RCC 7860 (cell line): ENCODE measurements at places on chromosomes 6 and 20.
A peak's percentile ranks its signal among the peaks of the same experiment; 100 is the strongest.

GRCh38 chr20:62736407-62737071, 27.9 kb downstream of the NTSR1 start:
- no peak for DNase-seq

GRCh38 chr6:107699254-107699653, 124.9 kb downstream of the SCML4 start:
- no peak for DNase-seq

DNA sequence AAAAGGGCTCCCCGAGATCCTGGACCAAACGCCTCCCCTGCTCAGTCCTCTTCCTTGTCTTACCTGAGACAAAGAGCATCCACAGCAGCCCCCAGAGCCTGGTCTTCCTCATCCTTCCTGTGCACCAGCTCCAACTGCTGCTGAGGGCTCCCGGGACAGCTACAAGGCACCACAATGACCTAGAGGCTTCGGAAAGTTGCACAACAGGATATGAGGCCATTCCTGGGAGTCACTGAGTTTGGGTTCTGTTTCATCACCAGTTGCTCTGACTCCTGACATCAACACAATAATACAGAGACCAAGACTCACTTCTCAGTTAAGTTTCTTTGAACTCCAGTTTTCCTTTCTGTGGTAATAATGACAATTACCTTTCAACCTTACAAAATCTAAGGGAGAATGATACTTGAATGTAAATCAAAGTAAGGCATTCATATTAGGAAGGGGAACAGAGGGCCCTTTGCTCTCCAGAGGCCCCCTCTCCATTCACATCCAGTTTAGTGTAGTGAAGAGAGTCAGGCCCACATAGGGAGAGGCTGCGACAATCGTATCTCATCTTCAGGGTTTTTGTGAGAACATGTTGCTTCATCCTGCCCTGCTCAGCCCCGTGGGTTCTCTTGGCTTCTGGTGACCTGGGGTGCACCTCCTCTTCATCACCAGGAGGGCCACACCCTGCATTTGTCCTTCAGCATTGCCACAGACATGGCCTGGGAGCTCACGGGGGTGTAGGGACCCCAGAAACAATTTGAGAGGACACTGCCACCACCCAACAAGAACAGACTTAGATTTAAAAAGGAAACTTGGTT, at the start of gene TREM1:
Gene TREM1, minus strand, starts transcription at position 139 of the 803 bp plus-strand sequence. Its CDS starts 27 bp downstream, at position 112.
- no peak for DNase-seq

- DNase-seq, result no peak
These were observed 55.7 kb downstream of the SESN1 start for GRCh38 chr6:109038837-109039398.

GRCh38 chr6:42740725-42741124, 5.2 kb downstream of the TBCC start:
- no peak for DNase-seq

DNA sequence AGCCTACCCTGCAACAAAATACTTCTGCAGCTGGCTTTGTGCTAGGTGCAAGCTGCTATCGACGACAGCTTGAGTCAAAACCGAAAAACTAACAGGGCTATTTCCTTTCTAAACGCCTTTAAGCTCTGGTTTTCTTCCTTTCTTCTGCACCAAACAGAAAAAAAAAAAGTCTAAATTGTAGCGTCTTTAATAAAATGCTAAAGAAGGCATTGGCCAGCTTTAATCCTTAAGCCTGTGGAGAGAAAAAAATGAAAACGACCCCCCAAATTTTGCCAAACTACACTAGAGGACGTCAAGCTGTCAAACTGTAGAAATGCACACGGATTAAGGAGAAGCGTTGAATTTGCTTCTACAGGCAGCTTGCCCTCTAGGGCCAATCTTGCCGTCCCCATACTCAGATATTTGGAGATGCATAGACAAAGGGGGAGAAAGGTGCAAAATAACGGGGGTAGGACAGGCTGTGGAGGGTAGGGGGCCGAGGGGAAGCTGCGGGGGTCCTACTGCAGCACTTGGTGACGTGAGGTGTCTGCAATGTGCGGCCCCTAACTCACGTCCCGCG, 1.4 kb upstream of the NRN1 start:
- no peak for DNase-seq

DNA sequence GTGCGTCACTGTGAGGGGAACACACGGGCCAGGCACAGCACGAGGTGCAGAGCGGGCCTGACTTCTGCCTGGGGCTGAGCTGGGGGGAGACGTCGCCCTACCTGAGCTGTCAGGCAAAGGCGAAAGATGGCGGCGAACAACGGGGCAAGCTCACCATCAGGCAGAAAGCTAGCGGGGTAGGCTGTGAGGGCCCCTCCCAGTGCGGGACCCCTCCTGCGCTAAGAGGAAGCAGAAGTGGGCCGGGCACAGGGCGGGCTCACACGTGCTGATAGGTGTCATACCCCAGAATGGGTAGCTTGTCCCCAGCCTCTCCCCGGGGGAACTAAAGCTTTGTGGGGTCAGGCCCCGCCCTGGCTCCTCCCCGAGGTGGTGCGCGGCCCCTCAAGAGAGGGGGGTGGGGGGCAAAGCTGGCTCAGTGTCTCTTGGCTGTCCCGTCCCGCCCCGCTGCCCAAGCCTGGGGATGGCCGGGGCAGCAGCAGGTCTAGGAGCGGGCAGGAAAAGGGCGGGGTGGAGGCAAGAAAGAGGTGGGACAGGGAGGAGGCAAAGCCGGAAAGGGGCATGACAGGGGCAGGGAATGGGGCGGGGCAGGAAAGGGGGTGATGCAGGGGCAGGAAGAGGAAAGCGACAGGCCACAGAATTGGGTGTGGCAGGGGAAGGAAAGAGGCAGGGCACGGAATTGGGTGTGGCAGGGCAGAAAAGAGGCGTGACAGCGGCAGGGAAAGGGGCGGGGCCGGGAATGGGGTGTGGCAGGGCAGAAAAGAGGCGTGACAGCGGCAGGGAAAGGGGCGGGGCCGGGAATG, 14.7 kb downstream of the UCKL1 start:
- DNase-seq, result no peak

DNA sequence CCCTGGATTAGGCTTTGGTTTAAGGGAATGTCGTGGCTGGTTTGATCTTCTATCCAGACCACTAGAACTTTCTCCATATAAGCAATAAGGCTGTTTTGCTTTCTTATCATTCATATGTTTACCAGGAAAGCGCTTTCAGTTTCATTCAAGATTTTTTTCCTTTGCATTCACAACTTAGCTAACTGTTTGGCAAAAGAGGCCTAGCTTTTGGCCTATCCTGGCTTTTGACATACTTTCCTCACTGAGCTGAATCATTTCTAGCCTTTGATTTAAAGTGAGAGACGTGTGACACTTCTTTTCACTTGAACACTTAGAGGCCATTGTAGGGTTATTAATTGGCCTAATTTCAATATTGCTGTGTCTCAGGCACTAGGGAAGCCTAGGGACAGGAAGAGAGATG, 1.7 kb upstream of the FAM50B start:
- no peak for DNase-seq

- DNase-seq, result no peak
These were observed 89.8 kb downstream of the C6orf118 start for GRCh38 chr6:165219629-165220028.

DNA sequence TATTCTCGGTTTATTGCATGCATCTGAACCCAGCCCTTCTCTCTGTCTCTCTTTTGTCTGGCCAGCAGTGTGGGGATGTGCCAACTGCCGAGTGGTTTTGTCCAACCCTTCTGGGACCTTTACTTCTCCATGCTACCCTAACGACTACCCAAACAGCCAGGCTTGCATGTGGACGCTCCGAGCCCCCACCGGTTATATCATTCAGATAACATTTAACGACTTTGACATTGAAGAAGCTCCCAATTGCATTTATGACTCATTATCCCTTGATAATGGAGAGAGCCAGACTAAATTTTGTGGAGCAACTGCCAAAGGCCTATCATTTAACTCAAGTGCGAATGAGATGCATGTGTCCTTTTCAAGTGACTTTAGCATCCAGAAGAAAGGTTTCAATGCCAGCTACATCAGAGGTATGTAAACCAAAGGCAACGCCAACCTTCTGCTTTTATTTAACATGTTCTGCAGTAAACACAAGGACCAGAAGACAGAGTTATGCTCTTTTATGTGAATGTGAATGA, 65.8 kb downstream of the ADGRG6 start:
- no peak for DNase-seq

DNA sequence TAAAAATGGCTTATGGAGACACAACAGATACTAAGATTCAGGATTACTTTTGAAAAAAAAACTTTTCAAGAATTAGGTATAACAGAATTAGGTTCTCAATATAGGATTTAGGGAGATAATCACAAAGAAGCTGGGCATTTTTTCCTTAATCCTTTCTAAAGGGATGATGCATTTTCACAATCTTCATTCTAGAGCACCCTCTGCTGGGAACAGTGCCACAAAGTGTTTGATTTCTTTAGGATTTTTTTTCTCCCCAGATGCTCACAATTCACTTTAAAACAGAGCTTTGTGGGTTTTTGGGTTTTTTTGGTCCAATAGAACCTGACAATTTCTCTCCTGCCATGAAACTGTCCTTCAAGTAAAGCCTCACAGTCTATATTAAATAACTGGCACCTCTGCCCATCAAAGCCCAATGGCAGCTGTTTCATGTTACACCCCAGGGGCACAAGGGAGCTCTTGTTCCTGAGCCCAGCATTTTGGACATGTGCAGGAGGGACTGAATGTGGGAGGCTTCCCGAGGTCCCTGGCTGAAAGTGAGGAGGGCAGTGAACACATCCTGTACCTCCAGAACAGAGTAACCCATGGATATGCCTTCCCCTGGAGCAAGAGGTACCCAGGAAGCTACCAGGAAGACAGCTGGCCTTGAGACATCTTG, 39.7 kb downstream of the PREP start:
- DNase-seq, result peak; percentile 5

GRCh38 chr6:107866606-107867301, 42.6 kb upstream of the SCML4 start:
- no peak for DNase-seq

- DNase-seq, result peak; percentile 17
These were observed 590 bp downstream of the RNF217 start for GRCh38 chr6:124962639-124963415.

DNA sequence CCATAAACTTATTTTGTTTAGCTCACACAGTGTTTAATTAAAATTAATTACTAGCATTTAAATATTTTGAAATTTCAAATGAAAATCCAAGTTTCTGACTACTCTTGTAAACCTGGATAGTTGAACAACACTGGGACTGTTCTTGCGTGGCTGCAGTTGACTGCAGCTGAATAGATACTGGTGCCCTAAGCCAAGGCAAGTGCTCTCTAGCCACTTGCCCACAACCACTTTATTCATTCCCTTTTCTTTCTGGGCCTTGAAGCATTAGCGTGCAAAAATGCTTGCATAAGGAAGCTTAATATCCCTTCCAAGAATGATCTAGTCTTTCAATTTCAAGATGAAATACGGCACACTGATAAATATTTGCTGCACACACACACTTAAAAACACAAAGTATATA, 676.0 kb upstream of the MARCKS start:
- DNase-seq, result no peak

GRCh38 chr6:33073431-33073871, at the start of gene HLA-DPA1:
Gene HLA-DPA1, minus strand, starts transcription at chr6:33073649.
- no peak for DNase-seq

DNA sequence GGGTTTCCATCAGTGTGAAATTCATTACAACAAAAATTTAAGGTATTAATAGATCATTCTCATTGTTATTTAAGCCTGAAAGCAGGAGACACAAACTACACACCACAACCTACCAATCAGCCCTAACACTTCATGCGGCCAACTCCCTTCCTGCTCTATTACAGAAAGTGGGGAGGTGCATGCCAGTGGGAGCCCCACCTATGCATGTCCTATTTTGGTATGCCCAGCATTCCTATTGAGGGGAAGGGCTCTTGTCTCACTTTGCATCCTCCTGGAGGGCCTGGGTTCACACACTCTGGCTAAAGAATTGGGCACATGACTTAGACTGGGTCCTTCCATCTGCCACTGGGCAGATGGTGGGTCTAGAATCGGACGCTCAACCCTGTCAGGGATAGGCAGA, 450.0 kb downstream of the PTPRT start:
- DNase-seq, result no peak

DNA sequence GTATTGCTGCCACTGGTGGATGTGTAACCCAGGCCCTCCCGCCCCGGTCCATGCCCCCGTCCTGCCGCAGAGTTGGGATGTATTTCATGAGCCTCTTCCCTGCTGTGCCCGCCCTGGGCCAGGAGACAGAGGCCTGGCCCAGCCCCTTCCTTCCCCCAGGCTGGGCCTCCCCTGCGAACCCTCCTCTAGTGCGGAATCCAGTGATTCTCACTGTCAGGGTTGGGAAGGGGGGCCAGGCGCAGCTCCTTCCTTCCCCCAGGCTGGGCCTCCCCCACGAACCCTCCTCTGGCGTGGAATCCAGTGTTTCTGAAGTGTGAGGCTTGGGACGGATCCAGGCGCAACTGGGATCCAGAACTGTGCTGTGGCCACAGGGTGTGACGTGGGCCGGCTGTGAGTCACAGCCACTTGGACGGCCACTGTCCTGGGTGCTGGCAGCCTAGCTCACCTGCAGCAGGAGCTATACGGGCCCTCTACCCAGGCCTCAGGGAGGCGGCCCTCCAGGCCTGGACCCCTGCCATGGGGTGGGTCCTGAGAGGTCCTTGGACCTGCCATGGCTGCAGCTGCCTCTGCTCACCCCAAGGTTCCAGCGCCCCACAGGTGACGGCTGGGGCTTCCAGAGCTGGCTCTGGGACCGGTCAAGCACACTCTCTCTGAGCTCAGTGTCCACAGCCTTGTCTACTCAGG, 28.3 kb downstream of the COL20A1 start:
- DNase-seq, result no peak

- no peak for DNase-seq
These were observed 45.4 kb upstream of the SPTLC3 start for GRCh38 chr20:12963416-12963815.

- DNase-seq, result no peak
These were observed 148.1 kb downstream of the ZFAND3 start for GRCh38 chr6:37967651-37968050.

GRCh38 chr6:84066536-84066935, 33.0 kb downstream of the MRAP2 start:
- no peak for DNase-seq

DNA sequence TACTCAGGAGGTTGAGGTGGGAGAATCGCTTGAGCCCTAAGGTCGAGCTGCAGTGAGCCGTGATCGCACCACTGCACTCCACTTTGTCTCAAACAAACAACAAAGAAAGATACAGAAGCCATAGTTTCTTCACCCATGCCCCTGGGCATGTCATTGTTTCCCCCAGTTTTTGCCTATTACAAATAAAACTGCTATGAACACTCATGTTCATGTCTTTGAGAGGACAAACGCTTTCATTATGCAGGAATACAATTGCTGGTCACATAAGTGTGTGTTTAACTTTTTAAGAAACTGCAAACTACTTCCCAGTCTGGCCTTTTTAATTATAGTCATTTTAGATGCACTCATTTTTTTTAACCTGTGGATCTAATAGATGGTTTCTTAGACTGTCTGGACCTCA, 12.2 kb upstream of the TTPAL start:
- no peak for DNase-seq

- no peak for DNase-seq
These were observed 90.1 kb upstream of the PREP start for GRCh38 chr6:105492706-105493673.

- DNase-seq, result no peak
These were observed 357.9 kb upstream of the TSHZ2 start for GRCh38 chr20:52614051-52614863.
